ENCODE measurements at places on chromosomes 12 and 14.

GRCh38 chr12:76830436-76830835 is 48.4 kb downstream of the CSRP2 start:
- DNase-seq, result no peak

DNA sequence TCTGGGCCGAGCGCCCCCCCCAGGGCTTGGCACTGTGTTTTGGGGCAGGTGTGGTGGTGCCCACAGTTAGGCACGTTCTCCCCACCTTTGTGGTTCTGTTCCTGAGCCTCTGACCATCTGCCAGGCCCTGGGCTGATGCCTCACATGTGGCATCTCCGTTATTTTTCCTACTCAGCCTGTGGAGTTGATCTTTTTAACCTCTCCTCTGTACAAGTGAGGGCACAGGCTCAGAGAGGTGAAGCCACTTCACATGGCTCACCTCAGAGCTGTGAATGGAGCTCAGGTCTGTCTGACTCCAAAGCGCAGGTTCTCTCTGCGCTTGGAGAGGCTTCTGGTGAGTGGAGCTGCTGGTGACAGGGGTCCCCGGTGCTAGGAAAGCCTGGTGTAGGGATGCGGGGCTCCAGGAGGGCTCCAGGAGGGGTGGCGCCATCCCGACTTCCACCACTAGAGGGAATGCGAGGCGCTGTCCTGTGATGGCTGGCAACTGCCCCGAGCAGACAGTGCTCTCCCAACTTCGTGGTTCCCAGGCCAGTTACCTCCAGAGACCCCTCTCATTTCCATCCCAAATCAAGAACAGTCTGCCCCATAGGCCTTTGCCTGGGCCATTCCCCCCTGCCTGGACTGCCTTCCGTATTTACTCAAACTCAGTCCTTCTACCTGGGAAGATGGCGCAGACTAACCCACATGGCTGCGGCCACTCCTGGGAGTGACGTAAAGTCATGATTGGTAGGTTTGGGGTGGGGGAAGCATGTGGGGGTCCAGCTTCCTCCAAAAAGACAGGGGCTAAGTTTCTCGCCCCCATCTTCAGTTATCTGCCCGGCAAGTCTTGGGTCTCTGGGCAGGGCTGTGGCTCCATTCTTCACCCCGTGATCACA is 9.9 kb downstream of the BCL7A start:
- DNase-seq, result no peak

GRCh38 chr12:132689227-132689626 is 1.8 kb downstream of the PXMP2 start:
- DNase-seq, result no peak

DNA sequence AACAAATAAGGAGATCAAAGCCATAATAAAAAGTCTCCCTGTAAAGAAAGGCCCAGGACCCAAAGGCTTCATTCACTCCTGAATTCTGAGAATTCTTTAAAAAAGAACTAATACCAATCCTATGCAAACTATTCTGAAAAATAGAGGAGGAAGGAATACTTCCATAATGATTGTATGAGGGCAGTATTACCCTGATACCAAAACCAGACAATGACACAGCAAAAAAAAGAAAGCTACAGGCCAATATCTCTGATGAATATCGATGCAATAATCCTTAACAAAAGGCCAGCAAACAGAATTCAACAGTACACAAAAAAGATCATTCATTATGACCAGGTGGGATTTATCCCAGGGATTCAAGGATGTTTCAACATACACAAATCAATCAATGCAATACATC is 457.8 kb upstream of the FBXO33 start:
- no peak for DNase-seq

DNA sequence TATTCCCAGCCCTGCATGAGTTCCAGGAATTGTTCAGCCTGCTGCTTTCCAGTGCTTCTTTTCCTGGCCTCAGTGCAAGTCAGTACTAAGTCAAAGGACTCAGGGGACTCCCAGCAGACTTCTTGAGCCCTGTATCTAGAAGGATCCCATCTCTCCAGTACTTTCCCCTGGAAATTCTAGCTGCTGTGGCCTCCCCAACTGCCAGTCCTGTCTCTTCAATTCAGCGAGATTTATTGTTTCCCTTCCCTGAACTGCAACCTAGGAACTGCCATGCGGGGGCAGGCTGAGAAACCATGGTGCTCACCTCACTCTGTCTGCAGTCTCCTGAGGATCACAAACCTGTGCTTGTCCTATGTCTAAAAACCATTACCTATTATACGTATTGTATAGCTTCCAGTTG is 31.8 kb downstream of the ZNF605 start:
- no peak for DNase-seq

DNA sequence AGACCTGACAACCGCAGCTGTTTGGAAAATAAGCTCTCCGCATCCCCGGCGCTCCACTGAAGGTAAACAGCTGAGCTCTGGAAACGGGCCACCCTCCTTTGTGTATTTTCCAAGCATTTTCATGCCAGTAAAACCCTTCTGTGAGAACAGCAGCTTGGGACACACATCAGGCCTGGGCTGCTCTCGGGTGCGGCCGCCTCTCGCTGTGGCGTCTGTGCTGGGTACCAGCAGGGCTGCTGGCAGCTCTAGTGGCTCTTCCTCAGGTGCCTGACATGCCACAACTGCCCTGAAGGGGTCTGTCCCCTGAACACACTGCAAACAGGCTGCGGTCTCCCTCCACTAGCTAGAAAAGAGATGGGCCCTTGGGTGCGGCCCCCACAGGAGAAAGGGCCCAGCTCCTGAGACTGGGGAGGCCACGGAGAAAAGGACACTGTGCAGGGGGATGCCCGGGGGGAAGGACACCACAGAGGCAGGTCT is 96.3 kb downstream of the ITPK1 start:
- no peak for DNase-seq
